LNCaP clone FGC (cell line): ENCODE measurements at places on chromosomes 2 and 18.

DNA sequence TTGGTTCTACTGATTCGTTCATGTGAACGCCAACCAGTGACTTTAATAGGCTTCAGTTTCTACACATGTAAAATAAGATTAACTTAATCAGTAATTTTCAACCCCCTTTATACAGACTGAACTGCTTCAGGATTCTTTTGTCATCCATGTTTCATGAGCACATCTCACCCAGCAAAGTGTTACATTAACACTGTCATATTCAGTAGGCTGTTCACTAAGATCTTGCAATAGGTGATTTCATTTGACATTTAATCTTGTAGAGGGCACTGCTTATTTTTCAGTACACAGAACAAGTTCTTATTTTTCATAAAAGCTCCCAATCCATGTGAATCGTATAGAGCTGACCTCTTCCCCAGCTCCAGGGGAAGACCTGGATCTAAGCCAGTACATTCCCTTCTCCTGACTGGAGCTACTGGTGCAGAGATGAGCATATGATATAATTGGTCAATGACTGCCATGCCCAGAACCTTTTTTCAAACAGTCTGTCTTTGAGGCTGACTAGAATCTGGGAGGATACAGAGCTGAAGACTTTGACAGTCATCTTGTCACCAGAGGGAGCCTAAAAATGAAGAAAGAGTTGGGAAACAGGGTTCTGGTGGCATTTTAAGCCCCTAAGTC, 72.2 kb upstream of the CHRNA1 start:
- DNase-seq, result no peak

DNA sequence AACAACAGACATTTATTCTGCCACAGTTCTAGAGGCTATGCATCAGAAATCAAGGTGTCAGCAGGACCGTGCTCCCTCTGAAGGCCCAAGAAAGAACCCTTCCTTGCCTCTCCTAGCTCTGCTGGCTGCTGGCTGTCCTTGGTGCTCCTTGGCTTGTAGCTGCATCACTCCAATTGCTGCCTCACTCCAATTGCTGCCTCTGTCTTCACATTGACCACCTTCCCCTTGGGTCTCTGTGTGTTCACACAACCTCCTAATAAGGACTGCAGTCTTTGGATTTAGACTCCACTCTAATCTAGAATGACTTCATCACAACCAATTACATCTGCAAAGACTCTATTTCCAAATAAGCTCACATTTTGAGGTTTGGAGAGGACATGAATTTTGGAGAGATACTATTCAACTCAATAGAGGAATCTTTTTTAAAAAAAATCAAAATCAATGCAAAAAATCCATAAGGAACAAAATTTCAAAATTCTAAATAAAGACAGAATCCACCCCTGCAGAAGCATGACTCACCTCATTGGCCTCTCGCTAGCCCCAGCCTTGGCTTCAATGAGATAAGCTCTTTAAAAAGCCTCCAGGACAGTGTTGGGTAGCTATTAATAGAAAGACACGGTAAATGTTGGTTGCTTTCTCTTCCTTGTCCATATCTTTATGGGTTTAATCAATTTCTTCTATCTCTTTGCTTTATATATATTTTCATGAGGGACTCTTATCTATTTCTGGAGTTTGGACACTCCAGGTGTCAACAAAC, 267.6 kb upstream of the MGAT5 start:
- no peak for DNase-seq

- no peak for DNase-seq
These were observed 28.3 kb downstream of the MYO3B start for GRCh38 chr2:170206246-170206645.

DNA sequence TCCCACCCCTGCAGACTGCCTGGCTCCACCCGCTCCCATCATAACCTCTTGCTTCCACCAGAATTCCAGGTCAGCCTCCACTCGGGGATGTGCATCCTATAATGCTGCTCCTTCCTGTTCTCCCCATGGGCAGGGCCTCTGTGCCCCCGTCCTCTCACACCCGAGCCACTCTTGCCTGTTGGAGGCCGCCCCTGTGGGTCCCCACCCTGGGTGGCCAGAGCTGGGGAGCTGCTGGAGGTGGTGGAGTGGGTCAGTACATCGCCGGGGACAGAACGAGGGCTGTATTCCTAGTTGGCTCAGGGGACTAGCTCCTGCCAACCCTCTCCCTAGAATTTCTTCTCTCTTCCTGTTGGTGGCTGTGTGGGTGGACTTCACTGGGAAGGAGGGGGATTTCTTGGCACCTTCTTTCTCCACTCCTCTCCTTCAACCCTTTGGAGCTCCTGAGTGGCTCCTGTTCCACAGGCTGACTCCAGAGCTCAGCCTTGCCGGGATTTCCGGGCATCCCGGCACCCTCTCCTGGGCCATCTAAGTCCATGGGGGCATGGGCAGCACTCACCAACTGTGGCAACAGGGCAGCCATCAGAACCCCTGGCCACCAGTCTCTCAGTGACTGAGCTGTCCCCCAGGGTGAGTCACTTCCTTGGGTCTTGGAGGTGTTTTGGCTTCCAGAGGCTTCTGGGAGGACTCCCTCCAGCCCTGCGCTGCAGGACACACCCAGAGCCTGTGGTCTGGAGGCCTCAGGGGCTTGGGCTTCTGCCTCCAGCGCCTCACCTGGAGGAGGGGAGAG, 88.2 kb upstream of the MCFD2 start:
- DNase-seq, result no peak

GRCh38 chr2:27647289-27647688, 16.1 kb downstream of the SUPT7L start:
- no peak for DNase-seq

DNA sequence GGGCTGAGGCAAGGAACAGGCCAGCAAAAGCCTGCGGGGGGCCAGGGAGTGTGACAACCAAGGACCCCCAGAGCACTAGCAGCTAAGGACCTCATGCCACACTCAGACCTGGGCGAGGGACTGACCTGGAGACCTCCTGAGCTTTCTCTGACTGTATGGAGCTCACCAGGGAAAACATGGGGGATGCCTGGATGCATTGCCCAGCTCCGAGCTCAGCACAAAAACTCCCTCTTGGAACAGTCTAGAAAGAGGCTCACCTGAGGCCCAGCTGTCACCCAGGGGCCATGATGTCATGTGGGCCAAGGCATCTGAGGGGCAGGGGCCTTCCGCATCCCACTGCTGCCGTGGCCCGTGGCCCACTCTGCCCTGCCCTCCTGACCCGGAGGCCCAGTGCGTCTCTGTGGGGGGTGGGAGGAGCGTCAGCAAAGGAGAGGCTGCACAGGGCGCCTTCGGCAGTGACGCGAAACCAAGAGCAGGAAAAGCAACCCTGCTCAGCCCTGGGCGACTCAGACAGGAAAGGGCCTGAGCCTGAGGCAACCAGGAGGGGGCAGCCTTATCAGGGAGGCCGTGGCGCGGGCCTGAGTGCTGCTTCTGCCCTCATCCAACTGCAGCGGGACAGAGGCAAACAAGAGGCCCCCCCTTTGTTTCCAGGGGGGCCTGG, 57.3 kb upstream of the ALPP start:
- DNase-seq, result no peak

- DNase-seq, result no peak
These were observed 1232.3 kb upstream of the ZEB2 start for GRCh38 chr2:145752091-145752806.

- DNase-seq, result no peak
These were observed 94.4 kb downstream of the STK39 start for GRCh38 chr2:168152902-168153530.
